ENCODE measurements at places on chromosomes 5 and 9. TPM values are rescaled to one million over a fixed set of nuclear protein-coding genes. Genes with fewer than 3 reads are reported as not detected.

Gene PCDHGA5
- 0.39 TPM for total RNA-seq

DNA sequence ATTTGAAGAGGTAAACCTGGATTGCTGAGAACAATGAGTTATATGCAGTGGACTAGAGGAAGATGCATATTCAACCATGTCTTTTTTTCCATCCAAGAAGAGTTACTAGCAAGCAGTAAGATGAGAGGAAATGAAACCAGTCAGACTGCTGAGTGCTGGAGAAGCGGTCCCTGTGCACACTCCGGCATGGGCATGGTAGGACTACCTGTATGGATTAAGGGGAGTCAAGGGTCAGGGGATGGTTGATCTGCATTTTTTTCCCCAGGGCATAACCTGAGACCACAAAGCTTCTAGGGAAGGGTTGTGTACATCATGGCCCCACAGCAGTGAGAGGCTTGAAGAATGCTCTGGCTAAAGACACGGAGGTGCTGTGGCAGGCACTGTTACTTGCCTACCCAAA is 76.6 kb upstream of the ZNF169 start:
- DNase-seq, result no peak

Gene ADAMTS16
- total RNA-seq, result 2.0 TPM

DNA sequence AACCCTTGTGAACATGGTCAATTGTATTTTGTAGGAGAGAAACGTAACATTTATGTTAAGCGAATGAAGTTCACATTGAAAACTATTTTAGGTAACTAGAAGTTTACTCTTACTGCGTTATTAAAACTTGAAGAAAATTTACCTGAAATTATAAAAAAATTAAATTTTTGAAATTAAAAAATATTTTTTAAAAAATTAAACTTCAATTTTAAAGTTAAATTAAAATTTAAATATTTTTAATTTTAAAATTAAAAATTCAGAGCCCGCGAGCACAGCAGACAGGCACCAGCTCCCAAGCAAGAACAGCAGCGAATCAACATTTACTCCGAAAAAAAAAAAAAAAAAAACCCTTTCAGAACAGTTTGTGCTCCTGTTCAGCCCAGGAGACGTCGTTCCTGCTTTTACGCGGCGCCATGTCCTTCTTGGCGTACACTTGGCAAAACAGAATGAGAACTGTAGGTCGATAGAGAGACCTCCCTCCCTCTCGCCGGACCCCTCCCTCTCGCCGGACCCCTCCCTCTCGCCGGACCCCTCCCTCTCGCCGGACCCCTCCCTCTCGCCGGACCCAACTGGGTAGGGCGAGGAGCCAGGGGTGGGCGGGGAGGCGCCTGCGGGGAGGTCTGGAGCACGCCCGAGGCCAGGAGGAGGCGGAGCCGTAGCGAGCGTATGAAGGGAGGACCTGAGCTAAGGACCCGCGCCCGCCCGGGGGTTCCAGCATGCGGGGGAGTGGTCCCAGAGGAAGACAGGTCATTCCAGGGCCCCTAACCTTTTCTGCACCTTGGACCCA is 235.8 kb downstream of the ROR2 start:
- DNase-seq, result no peak

GRCh38 chr9:5843794-5844471 is 11.0 kb upstream of the ERMP1 start:
- no peak for DNase-seq

GRCh38 chr9:123421186-123421585 is 65.2 kb downstream of the CRB2 start:
- no peak for DNase-seq

Gene SLC6A3
- 0.19 TPM for total RNA-seq

GRCh38 chr5:91478096-91478495 is 95.0 kb upstream of the ARRDC3 start:
- DNase-seq, result no peak

Gene FOXD4
- 0.17 TPM for total RNA-seq

DNA sequence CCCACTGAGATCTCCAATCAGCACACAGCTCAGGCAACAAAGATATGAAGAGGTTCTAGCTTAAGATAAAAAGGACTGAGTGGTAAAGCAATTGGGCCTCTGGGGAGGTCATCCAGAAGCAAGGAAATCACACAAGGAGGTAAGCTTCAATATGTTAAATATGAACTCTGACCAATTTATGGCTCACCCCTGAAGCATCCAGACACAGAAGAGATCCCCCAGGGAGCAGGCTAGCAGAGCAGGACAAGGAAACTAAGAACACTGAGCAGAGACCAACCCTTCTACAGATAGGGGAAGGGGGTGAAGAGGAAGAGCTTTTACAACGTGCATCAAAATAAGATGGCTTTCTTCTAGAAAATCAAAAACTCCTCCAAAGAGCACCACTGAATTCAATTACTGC is 616.2 kb downstream of the DNAH5 start:
- DNase-seq, result no peak

Gene HARS2
- total RNA-seq, result 39.3 TPM

DNA sequence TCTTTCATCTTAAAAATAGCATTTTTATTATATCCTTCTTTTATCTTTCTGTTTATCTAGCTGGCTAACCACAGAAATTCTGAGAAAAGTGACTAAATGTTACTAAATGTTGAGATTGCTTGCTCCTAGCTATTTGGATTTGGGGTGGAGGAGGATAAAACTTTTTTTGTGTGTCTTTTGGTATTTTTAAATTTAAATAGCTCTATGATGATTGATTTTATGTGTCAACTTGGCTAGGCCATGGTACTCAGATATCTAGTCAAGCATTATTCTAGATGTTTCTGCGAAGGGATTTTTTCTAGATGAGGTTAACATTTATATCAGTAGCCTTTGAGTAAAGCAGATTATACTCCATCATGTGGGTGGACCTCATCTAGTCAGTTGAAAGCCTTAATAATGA is 75.0 kb downstream of the GCNT1 start:
- DNase-seq, result no peak

DNA sequence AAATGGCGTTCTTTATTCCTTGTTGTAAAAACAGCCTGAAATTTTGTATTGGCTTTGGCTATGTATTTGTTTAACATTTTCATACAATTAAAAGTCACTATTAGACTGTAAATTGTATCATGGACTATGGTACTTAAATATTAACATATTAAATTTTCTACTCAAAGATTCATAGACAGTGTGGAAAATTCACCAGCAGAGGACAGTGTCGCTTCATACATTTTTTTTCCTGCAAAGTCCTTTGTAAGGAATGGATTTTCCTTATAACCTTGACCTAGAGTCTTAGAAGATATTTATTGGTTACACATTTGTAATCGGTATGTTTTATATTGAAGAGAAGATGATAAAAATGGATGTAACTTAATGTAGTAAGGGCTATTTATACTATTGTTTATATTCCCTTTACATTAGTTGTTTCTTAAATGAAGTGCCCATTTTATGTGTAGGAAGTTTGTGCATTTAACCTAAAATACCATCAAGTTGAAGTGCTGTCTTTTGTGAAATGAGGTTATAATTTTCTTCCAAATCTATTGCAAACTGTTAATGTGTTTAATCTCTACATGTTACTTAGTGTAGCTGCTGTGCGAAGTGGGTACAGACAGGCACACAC is 150.1 kb downstream of the KDM4C start:
- DNase-seq, result no peak

DNA sequence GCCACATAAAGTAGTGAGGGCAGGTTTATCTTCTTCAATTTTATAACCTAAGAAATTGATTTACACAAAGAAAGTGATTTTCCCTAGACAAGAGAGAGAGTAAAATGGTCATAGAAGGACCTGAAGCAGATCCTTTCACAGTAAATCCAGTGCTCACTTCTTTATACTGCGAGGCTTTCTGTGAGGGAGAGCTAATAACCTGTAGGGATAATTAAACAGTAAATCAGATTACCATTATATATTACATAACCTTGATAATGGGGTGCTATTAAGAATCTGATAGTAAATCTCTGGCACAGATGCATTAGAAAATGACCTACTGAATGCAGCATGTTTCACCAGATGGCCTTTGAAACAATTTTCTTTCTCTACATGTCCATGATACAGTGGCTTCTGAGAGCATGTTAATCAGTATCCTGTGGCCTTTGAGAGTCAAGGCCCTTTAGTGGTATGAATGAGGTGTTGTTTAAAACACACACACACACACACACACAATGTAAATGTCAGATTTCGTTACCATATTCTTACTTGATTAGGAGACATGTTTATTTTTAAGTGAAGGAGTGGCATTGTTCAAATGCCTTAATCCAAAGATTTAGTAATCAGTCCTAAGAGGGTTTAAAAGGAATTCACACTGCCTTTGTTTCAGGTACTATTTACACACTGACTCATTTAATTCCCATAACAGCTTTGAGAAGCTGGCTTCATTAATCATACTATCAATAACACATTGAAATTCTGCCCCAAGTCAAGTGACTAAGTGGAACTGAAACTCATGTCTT is 124.7 kb downstream of the ALDH1A1 start:
- no peak for DNase-seq

Gene CARTPT
- 0.43 TPM for total RNA-seq

Gene GABRB2
- 2.5 TPM for total RNA-seq

Gene PDE6A
- not detected for total RNA-seq

DNA sequence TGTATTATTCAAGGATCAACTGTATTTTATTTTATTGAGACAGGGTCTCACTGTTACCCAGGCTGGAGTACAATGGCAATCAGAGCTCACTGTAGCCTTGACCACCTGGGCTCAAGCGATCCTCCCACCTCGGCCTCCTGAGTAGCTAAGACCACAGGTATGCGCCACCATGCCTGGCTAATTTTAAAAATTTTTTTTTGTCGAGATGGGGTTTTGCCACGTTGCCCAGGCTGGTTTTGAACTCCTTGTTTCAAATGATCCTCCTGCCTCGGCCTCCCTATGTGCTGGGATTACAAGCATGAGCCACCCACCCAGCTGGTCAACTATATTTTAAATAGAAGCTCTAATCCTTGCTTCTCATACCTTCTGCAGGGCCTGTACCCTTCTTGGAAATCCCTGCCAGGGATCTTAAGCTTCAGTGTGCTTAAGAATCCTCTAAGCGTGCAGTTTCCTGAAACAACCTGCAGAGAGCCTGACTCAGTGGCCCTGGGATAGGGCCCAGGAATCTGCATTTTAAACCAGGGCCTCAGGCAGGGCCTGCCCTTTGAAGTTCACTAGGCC is 2.9 kb downstream of the AKNA start:
- DNase-seq, result no peak

DNA sequence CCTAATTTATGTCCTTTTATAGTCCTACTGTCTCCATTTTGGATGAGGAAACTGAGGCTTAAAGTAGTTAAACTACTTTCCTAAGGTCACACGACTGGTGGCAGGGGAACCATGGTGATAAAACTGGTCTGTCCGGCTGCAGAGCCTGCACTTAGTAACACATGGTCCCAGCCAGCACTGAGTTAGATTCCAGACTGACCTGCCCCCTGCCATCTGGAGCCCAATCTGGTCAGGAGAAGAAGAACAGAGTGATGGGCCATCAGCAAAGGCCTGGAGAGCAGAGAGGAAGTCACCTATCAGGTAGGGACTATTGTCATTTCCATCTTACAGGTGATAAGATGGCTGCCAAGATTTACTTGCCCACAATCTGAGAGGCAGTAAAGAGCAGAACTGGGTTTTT is 86.6 kb upstream of the SLC25A48 start:
- no peak for DNase-seq

- no peak for DNase-seq
Observed at GRCh38 chr5:150400316-150401075, 12.2 kb downstream of the CD74 start.

GRCh38 chr5:115565233-115565632 is 20.7 kb upstream of the FEM1C start:
- DNase-seq, result no peak

DNA sequence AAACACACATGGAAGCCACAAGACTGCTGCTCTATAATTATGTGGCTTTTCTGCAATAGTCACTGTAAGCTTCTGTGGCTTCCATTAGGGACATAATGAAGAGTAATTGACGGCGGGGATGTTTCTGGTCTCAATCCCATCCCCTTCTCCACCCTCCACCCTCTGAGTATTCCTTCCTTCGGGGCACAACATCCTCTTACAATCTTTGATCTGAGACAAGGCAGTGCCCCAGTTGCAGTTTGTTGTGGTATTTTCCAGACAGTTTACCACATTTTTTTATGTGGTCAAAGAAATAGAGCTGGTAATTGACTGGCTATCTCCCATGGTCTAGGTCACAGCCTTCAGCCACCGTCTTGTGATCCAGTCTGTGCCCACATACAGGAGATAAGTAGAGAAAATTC is 277.7 kb downstream of the NR2F1-AS1 start:
- DNase-seq, result no peak

Gene STPG3
- 0.31 TPM for total RNA-seq

DNA sequence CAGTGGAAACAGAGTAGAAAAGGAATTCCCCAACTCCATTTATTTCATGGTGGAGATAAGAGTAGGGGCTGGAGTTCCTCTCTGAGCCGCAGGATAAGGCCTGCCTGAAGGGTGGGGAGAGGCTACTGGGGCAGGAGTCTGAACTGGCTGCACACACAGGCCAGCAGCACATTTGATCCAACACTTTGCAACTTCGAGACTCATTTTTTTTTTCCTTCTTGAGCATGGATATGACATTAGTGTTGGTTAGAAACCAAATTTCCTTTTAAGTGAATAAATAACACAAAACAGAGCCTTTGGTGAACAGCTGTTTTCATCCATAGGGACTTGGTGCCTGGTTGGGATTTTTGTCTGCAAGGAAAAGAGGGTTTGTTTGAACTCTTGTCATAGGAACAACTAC is 76.6 kb downstream of the RALGPS1 start:
- no peak for DNase-seq
